ENCODE measurements at places on chromosomes 16 and 17.

GRCh38 chr17:31275116-31275515 lies 21.9 kb downstream of the OMG start:
- DNase-seq: peak; percentile 3

- no peak for DNase-seq
Measured at GRCh38 chr17:70539132-70539924, 370.0 kb downstream of the KCNJ2 start.

DNA sequence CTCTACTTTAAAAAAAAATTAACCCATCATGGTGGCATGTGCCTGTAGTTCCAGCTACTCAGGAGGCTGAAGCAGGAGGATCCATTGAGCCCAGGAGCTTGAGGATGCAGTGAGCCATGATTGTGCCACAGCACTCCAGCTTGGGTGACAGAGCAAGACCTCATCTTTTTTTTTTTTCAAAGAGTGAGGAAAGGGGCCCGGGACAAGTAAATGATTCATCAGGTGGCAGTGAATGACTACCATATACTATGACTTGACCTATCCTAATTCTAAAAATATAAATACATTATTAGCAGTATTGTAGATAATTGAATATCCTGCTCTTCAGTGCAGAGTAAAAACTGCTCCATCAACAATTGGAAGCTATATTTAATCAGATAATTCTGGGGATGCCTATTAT lies 55.3 kb downstream of the CLUH start:
- no peak for DNase-seq

GRCh38 chr17:1179112-1179817 lies 516 bp downstream of the ABR start:
- DNase-seq: no peak

DNA sequence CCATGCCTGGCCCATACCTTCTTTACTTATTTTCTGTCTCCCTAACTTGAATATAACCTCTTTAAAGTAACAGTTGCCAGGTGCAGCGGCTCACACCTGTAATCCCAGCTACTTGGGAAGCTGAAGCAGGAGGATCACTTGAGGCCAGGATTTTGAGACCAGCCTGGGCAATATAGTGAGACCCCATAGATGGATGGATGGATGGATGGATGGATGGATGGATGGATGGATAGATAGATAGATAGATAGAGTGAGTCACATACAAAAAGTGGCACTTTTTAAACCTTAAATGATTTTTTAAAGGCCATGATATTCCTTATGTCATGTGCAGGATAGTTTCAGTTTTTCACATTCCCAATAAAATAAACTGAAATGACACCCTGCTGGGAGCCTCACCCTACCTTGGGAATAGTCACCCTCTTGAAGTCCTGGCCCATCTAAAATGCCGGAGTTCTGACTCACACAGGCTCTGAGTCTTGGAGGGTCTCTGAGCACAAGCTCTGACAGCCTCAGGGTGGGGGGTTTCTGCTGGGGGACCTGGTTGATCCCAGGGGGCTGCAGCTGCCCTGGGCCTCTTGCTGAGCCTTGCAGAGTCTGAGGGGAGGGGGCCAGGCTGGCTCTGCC lies 26.2 kb downstream of the CPNE2 start:
- DNase-seq: no peak

DNA sequence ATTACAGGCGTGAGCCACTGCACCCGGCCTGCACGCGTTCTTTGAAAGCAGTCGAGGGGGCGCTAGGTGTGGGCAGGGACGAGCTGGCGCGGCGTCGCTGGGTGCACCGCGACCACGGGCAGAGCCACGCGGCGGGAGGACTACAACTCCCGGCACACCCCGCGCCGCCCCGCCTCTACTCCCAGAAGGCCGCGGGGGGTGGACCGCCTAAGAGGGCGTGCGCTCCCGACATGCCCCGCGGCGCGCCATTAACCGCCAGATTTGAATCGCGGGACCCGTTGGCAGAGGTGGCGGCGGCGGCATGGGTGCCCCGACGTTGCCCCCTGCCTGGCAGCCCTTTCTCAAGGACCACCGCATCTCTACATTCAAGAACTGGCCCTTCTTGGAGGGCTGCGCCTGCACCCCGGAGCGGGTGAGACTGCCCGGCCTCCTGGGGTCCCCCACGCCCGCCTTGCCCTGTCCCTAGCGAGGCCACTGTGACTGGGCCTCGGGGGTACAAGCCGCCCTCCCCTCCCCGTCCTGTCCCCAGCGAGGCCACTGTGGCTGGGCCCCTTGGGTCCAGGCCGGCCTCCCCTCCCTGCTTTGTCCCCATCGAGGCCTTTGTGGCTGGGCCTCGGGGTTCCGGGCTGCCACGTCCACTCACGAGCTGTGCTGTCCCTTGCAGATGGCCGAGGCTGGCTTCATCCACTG lies at the start of gene BIRC5:
TSS of gene BIRC5 (plus strand) at position 238 of the 690 bp plus-strand sequence. CDS start at position 302, 64 bp downstream.
- peak; percentile 97 for DNase-seq

DNA sequence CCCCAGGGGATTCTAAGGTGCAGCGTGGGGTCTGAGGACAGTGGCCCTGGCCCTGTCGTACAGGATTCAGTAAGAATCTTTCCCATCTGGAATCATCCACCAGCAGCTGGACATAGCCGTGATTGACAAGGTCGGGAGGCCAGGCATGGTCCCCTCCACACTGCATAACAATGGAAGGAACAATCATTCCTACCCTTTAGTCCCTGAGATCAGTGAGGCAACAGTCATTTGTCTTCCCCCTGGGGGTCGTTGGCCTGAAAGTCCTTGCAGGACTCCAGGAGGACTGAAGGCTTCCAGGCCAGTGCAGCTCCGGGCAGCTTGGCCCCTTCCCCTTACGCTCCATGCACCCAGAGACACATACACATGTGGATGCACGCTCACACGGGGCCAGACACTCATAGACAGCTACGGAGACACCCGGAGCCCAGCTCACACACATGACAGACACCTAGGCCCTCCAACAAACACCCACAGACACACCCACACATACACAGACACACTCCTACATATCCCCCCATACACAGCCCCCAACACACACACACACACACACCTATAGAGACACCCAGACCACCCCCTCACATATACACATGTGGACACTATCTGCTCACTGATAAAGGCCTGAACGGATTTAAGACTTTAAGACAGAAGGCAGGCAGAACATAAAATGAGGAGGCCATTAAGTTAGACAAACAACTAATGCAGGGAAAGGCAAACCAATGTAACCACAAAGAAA lies 42.9 kb downstream of the LITAF start:
- DNase-seq: no peak

- DNase-seq: no peak
Measured at GRCh38 chr17:647324-648197, 67.1 kb downstream of the VPS53 start.

GRCh38 chr17:47776330-47777197 lies 43.5 kb downstream of the TBX21 start:
- DNase-seq: peak; percentile 77

DNA sequence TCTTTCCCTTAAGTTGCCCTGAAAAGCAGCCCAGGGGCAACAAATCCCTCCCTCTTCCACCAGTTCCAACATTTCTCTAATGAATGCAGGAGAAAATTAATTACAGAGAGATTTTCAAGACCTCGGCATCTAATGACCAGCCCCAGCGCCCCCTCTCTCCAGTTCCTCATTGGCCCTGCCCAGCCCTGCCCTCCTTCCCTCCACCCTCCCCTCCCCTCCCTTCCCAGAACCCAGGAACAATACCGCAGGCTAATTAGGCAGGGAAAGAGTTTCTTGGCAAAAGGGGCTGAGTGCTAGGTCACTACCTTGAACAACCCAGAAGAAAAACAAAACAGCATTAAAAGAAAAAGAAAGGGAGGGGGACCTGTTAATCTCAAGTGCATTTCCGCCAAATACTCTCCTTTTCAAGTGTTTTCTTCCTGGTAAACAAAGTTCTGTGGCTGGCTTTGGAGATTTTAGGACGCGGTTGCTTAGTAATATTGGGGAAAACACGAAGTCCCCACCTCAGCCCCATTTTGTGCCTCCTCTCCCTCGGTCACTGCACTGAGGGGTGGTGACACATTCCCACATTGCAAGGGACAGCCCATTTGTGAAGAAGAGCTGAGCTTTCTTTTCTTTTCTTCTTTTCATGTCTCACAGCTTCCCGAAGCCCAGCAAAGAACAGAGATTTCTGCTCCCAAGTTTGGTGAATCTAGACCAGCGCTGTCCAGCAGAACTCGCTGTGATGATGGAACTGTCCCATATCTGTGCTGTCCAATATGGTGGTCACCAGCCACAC lies 215.4 kb downstream of the SOX9 start:
- DNase-seq: no peak

- DNase-seq: peak; percentile 90
Measured at GRCh38 chr16:2008009-2008526, 1.6 kb downstream of the ZNF598 start.

GRCh38 chr16:86835982-86836381 lies 257.6 kb downstream of the FOXL1 start:
- no peak for DNase-seq

DNA sequence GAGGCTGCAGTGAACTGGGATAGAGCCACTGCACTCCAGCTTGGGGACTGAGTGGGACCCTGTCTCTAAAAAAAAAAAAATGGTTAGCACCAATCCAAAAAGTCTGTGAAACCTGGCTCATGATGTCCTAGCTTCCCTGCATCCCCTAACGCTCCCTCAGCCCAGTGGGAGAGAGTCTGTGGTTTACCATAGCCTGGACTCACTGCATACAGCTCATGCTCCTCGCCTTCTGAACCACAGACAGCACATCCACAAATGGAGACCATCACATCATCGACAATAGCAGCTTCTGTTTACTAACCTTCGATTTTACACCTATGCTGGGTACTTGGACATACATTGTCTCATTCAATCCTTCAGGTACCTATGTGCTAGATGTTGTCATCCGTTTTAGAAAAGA lies 43.6 kb downstream of the NLRC5 start:
- no peak for DNase-seq

DNA sequence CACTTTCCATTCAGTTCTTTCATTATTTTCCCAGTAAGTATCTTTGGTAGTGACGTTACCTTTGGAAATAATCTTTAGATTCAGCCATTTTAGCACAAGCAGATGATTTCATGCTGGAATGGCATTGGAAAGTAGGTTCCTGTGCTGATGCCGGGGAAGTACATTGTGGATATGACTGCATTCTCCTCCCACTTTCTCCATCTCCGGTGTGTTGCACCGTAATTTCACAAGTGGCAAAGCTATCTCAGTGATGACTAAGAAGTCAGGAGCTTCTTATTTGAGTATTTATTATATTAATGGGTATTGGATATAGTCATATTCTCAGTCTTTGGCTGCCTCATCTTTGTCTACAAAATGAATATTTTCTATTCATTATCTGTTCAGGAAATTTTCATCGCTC lies 69.8 kb downstream of the MRTFB start:
- no peak for DNase-seq

GRCh38 chr16:68041783-68042182 lies 18.7 kb downstream of the DUS2 start:
- peak; percentile 24 for DNase-seq

DNA sequence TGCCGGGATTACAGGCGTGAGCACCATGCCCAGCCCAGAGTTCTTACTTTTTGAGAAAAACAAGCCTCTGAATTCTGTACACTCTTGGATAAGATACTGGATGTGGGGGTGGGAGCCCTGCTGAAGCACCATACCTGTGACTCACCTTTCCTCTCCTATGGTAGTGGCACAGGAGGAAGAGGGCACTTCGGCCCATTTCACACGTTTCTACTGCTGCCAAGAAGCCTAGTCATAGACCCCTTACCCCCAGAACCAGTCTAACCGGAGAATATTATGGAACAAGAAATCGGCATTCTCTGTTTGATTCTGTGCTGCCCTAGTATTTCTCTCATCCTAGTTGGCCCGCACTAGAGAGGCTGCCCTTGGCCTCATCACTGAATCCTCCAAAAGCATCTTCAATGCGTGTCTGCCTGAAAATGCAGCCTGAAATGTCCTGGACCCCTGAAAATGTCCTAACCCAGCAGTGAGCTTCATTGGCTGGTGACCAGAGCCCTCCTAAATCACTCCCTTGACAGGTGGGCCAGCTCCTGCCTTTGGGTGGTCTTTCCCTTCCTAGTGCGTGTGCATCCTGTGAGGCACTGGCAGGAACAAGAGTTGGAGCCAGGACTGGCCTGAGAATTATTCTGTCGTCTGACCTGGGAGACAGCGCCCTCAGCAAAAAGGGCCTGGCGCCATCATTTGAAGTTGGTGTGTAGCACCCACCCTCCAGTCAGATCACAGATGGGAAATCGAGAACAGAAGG lies 37.9 kb downstream of the NDEL1 start:
- DNase-seq: no peak

- DNase-seq: no peak
Measured at GRCh38 chr17:56707312-56708219, 114.1 kb downstream of the NOG start.

GRCh38 chr16:51907680-51908079 lies 639.3 kb downstream of the TOX3 start:
- DNase-seq: no peak

GRCh38 chr17:51751072-51751471 lies 407.4 kb downstream of the CA10 start:
- no peak for DNase-seq

- DNase-seq: no peak
Measured at GRCh38 chr17:19327031-19327783, 35.3 kb downstream of the B9D1 start.

DNA sequence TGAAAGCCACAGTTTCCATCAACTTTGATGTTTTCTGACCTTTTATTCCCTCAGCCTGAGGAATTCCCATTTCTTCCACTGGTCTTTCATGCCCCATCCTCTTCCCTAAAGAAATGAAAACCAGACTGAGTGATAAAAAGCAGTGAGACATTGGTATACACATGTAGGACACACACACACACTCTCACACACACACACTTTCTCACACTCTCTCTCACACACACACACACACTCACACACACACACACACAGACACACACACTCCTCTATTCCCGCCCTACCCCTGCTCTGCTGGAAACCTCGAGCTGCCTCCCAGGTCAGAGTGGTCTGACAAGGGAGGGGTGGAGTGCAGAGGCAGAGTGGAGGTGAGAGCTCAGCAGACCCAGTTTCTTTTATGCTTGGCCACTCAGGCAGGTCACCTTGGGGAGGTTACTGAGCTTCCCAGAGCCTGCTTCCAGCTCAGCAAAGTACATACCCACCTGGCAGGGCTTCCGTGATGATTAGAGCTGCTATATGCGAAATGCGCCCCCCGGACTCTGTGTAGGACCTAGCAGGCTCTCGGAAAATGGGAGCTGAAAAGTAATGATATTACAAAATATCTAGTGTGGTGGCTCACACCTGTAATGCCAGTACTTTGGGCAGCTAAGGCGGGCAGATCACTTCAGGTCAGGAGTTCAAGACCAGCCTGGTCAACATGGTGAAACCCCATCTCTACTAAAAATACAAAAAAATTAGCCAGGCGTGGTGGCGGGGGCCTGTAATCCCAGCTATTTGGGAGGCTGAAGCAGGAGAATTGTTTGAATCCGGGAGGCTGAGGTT lies 30.7 kb downstream of the CCR7 start:
- no peak for DNase-seq

DNA sequence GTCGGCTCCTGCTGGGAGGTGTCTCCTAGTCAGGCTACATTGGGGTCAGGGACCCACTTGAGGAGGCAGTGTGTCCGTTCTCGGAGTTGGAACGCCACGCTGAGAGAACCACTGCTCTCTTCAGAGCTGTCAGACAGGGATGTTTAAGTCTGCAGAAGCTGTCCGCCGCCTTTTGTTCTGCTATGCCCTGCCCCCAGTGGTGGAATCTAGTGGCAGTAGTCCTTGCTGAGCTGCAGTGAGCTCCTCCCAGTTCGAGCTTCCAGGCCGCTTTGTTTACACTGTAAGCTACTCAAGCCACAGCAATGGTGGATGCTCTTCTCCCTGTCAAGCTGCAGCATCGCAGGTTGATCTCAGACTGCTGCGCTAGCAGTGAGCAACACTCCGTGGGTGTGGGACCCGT lies 36.0 kb downstream of the ITFG1 start:
- no peak for DNase-seq

Data from hematopoietic multipotent progenitor cell treated with erythropoietin and hydrocortisone succinate and interleukin-3 and kit ligand, for 4 days (in vitro differentiated cells).